Pons (tissue), 1 donor: ENCODE measurements at places on chromosomes 6 and 20.

DNA sequence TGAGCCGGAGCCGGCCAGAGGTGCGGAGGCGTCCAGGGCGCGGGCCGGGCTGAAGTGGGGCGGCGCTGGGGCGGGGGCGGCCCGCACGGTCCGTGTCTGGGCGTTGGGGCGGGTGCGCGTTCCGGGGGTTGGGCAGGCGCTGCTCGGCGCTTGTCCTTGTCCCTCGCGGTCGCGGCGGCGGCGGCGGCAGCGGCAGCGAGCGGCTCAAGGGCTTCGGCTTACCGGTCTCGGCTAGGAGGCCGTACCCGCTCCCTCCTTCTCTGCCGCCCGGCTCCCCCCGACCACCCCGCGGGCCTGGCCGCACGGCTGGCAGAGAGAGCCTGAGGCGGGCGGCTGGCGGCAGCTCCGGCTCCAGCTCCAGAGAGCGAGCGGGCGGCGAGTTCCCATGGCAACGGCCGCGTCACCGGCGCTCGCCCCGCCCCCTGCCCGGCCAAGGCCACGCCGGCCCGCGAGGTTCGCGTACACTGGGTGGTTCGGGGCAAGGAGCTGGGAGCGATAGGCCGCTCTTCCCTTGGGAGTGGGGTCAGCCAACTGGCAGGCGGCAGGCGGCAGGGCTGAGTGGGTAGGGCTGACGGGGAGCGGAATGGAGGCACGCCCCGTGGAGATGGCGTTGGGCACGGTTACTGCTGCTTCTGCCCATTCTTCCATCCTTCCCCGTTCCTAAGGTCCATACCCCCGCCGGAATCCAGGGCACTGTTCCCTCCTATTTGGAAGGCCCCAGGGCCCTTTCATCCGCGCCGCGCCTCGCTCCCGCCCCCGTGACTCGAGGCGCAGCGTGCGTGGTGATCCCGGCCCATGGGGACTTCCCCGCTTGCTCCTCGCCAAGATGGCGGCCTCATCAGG, at the start of gene LRRC73:
LRRC73 (minus strand) TSS at position 363 of the 843 bp plus-strand sequence. CDS start 561 bp downstream, outside the sequence.
- peak; percentile 63 for DNase-seq

- no peak for DNase-seq
These were observed 200.8 kb downstream of the BMP7 start for GRCh38 chr20:57065646-57066045.

- DNase-seq = no peak
These were observed 182.4 kb downstream of the DLL1 start for GRCh38 chr6:170108456-170108855.

DNA sequence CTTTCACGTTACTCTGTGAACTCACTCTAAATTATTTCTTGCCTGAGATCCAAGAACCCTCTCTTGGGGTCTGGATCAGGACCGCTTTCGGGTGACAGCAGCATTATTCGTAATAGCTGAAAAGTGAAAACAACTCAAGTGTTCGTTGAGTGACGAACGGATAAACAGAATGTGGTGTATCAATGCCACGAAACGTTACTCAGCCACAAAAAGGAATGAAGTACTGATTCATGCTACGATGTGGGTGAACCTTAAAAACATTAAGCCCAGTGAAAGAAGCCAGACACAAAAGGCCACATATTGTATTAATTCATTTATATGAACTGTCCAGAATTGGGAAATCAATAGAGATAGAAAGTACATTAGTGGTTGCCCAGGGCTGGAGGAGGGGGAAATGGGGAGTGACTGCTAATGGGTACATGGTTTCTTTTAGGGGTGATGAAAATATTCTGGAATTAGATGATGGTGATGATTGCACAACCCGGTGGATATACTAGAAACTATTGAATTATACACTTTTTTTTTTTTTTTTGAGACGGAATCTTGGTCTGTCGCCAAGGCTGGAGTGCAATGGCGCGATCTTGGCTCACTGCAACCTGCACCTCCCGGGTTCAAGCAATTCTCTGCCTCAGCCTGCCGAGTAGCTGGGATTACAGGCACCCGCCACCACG, 8.4 kb downstream of the PTGIS start:
- no peak for DNase-seq

- no peak for DNase-seq
These were observed 30.0 kb downstream of the OTOR start for GRCh38 chr20:16778159-16778558.

DNA sequence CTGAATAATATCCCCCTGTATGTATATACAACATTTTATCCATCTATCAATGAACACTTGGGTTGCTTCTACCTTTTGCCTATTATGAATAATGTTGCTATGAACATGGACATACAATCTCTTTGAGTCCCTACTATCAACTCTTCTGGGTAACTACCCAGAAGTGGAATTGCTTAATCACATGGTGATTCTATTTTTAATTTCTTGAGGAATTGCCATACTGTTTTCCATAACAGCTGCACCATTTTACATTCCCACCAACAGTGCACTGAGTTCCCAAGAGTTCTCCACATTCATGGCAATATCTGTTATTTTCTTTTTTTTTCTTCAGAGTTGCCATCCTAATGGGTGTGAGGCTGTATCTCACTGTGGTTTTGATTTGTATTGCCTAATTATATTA, 88.3 kb downstream of the ZHX3 start:
- no peak for DNase-seq

- no peak for DNase-seq
These were observed 1.6 kb upstream of the PTGIS start for GRCh38 chr20:49569411-49570115.

- no peak for DNase-seq
These were observed 160.2 kb upstream of the FOXA2 start for GRCh38 chr20:22744341-22745193.

DNA sequence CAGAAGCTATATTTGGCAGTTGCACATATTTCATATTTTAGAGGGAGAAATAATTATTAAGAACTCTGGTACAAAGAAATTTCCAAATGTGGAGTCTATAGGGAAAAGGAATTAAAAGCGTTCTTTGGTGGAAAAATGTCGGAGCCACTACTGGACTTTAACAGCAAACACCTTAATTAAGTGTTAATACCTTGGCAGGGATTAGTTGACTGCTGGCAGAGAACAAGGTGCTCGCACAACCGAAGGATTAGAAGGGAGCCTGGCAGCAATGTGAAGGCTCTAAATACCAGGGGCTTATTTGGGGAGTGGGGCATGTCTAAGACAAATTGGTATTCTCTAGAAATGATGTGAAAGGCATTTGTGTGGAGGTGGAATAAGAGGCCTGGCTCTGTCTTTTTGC, 98.9 kb downstream of the PAK5 start:
- no peak for DNase-seq

DNA sequence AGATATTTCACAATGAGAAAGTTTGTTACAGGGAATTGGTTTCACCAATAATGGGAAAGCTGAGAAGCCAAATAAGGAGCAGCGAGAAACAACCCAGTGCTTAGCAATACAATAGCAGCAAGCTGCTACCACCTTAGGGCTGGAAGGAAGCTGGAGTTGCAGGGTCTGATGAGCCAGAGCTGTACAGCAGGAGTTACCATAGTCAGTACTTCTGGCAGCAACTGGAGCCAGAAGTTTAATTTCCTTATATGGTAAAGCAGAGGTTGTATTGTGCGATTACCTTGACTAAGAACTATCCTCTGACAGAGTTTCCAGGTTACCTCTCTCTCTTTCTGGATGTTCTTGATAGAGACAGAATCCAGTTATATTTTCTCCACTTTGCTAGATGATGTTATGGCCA, 137.1 kb upstream of the OLIG3 start:
- no peak for DNase-seq

- peak; percentile 28 for DNase-seq
These were observed 132.8 kb upstream of the ZNF184 start for GRCh38 chr6:27605401-27606342.

DNA sequence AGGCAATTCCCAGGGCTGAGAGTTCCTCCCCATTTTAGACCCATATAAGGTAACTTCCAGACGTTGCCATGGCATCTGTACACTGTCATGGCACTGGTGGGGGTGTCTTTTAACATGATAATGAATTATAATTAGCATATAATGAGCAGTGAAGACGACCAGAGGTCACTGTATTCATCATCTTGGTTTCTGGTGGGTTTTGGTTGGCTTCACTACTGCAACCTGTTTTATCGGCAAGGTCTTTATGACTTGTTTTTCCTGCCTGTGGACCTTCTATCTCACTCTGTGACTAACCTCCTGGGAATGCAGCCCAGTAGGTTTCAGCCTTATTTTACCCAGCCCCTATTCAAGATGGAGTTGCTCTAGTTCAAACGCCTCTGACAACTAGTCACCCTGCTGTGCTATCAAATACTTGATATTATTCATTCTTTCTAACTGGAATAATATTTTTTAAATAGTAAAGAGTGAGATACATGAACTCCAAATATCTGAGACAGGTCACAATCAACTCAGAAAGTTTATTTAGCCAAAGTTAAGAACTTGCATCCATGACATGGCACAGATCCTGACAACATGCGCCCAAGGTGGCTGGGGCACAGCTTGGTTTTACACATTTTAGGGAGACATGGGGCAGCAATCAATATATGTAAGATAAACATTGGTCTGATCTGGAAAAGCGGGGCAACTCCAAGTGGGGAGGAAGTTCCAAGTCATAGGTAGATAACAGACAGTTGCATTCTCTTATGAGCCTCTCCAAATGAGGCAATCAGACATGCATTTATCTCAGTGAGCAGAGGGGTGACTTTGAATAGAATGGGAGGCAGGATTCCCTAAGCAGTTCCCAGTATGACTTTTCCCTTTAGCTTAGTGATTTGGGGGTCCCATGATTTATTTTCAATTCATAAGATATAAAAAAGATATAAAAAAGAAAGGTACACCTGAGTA, 1.2 kb upstream of the UFL1 start:
- no peak for DNase-seq

DNA sequence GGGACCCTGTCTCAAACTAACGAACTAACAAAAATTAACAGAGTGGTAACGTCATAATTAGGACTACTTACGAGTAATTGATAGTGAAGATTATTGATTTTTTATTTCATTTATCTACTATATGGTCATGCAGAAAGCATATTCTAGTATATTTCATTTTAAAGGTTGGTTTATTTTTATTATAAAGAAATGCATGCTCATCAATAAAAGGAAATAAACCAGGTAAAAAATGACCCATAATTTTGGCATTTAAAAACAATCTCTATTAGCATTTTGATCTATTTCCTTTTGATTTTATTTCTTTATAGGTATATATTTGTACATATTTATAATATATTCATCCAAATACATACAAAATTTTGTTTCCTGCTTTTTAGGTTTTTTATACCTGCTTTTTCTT, 401.4 kb upstream of the ID4 start:
- no peak for DNase-seq

GRCh38 chr6:130944486-130944885, 117.3 kb downstream of the SMLR1 start:
- peak; percentile 92 for DNase-seq

GRCh38 chr6:135030532-135031178, 24.0 kb downstream of the HBS1L start:
- no peak for DNase-seq
